PC-9 (cell line): ENCODE measurements at places on chromosomes 12 and 14.

GRCh38 chr12:101719566-101719965, 19.7 kb downstream of the SYCP3 start:
- no peak for DNase-seq

DNA sequence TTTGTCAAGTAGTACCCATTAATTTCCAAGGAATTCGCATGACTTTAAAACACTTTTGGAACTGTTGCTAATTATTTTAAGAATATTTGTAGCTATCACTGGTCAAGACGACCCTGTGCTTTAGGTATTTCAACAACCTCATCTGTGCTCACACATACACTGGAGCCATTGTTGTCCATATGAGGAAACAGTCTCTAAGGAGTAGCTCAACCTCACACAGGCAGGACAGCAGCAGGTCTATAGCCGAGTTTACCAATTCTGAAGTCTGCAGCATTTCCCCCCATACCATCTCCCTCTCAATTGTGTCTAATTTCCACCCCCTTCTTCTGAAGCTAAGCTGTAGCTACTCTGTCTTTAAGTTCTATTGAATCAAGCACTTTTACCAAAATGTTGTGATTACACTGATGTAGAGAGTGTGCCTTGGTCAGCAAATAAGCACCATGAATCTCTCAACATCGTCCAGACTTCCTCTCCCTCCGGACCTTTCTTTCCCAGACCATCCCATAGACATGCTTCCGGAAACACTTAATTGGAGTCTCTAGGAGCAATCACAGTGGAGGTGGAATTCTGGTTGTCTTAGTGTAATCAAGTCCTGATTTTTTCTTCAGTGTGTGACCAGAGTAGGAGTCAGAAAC, 48.5 kb upstream of the NUAK1 start:
- DNase-seq, result no peak

GRCh38 chr12:55065535-55065934, 45.8 kb downstream of the NEUROD4 start:
- DNase-seq, result no peak

DNA sequence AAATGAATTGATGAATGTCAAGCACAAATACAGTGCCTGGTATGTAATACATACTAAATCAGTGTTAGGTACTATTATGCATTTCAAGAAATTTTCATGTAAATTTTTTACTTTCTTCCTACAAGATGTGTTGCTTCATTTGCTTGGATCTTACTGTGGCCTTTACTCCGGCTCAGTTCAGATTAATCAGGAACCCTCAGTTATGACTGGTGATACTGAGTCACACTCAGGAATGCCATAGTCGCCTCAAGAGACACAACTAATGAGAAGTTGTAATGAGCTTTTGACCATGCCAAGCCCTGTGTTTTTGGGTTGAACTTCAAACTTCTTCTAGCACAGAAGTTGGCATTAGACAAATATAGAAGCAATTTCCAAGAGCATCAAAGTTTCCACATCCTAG, 96.0 kb downstream of the TGFB3 start:
- DNase-seq, result no peak

GRCh38 chr12:66197495-66197921, 8.5 kb downstream of the IRAK3 start:
- DNase-seq, result no peak

DNA sequence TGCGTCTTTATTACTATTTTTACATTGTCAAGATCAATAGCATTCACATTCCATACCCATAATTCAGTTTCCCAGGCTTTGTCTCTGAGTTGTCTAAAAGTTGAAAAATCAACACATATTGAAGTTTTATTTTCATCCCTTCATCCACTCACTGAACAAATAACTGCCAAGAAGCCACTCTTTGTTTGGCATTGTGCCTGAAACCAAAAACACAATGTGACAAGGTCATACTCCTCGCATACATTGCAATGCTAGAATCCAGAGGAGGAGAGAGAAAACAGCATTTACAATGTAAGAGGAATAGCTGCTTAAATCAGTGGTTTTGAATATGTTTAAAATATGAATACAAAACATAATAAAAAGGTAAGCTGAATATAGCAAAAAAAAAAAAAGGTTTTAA, 71.8 kb downstream of the CCDC60 start:
- DNase-seq, result no peak

- DNase-seq, result no peak
Measured at GRCh38 chr12:113315358-113315757, 19.6 kb downstream of the SLC8B1 start.

DNA sequence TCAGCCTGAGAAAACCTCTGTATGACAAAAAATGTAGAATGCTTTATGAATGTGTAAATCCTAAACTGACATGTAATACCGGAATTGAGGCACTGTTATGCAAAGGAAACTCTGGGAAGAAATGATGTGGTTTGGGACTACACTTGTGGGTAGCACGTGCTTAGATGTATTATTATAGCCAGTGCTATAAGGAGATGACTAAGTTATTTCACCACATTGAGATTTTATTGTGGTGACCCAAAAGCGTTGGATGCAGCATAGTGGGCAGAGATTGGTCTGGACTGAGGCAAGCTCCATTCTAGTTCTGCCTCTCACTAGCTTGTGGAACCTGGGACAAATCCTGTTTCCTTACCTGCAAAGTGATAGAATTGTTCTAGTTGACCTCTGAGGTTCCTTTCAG, 172.2 kb downstream of the SNAPC1 start:
- DNase-seq, result peak; percentile 48

DNA sequence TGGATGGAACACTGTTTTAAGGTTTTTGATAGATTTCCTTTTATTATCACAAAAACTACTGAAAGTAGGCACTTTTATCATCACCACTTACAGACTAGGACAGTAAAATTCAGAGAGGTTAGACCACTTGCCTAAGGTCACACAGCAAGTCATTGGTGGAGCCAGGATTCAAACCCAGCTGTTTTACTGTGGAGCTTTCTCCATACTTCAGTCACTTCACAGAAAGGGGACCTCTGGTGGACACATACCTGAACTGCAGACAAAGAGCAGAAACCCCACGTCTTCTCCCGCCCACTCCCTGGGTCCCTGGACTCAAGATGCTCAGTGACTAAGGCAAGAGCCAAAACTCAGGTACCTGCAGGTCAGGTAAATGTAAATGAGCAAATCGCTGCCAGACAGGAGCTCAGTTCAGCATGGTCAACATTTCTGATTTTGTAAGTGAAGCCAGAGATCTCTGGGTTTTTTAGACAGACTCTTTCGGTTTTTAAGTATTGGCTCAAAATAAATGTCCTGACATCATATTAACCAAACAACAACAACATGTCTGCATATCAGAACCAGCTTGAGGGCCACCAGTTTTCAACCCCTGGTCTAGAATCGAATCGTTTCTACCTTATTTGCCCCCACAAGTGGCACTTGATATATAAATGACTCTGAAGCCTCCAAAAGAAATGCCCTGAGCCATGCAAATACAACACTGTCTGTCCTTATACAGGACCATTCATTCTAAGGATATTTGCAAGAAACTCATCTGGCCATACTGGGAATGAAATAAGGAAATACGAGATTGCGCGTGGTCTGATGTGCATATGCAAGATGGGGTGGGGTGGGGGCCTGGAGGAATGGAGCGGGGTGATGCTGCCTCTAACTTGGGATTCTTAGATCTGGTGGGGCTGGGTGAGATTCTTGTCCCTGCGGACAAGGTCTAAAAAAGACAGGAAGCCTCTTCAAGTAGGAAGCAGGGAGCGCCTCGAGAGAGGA, 110.9 kb downstream of the KSR2 start:
- DNase-seq, result peak; percentile 34

DNA sequence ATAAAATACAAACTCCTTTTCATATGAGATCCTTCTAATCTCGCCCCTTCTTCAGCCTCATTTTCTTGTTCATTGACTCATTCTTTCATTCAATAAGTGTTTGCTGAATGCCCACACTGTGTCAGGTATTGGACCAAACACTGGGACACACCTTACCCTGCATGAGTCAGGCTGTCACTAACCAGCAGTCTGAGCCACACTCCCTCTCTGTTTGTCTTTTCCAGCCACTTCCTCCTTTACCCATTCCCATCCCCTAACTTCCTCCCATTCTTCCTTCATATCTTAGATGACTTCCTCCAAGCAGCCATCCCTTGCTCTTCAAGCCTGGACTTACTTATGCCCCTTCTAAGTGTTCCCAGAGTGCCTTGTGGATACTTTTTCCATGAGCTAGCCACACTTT, 27.0 kb upstream of the HIF1A start:
- peak; percentile 18 for DNase-seq

- no peak for DNase-seq
Measured at GRCh38 chr12:109378569-109378968, 30.9 kb downstream of the MYO1H start.

GRCh38 chr12:69608114-69608513, 2.6 kb downstream of the LRRC10 start:
- DNase-seq, result no peak

DNA sequence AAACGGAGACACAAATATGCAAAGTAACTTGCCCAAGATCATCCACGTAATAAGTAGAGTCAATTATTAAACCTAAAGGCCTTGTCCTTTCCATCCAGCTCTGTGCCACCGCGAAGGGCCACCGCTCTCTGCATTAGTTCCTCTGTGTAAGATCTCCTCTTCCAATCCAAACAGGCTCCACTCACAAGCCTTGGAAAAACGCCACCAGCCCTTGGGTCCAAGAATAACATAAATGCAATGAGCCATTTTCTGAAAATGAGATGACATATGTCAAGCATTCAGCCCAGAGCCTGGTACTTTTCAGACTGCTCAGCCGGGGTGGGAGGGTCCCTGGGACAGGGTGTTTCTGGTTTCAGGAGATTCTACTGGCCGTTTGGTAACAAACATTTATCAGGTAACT, 30.0 kb downstream of the DGLUCY start:
- DNase-seq, result no peak

DNA sequence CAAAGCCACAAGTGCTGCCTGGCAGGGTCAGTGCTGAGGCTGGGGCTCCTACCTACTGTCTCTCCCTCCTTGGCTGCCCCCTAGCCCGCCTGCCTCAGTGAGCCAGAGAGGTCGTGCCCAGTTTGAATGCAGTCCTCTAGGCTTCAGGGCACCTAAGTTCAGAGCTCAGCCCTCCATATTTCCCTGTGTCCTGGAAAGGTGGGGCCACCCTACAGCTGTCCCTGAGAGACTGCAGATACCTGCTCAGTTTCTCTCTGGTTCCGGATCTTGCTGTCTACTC, 142.6 kb downstream of the CALM1 start:
- DNase-seq, result no peak

GRCh38 chr12:65464930-65465329, 186.4 kb downstream of the MSRB3 start:
- no peak for DNase-seq

DNA sequence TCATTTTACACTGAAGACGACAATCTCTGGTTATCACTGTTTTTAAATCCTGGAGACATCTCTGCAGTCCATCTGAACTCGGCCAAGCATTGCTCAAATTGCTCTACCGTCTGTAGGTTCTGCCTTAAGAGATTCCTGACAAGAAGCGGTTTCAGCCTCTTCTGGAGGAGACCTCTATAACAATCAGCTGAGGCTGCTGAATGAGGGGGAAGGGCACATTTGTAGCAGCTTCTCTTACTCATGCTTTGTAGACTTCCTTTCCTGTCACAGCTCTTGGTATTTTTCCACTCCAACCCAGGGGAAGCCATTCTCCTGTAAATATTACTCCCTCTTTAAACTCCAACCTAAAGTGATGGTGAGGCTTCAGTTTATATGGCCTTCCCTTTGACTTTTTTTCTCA, 3.0 kb downstream of the ARG2 start:
- no peak for DNase-seq

DNA sequence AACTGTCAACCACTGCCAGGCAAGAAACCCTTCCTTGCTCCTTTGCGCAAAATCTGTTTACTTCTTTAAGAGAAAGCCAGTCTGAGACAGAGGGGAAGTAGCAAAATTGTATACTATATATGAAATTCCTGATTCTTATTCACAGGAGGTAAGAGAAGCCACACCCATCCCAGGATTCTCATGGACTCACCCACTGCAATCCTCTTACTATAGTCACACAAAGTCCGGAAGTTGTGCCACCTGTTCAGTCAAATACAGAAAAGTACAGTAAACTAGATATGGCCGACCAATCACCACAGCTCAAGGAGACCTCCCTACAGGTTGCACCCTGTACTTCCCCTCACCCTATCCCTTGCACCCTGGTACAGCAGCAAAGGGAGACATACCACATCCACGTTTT, 2.9 kb downstream of the PRMT5 start:
- peak; percentile 70 for DNase-seq

GRCh38 chr14:33720284-33720787, 230.5 kb downstream of the EGLN3 start:
- DNase-seq, result no peak

GRCh38 chr14:53842938-53843337, 113.7 kb downstream of the BMP4 start:
- DNase-seq, result peak; percentile 73

GRCh38 chr12:91053951-91054715, 3.7 kb downstream of the KERA start:
- no peak for DNase-seq

GRCh38 chr14:74299061-74299545, 3.6 kb downstream of the ABCD4 start:
- no peak for DNase-seq

GRCh38 chr12:40263616-40264409, 39.0 kb downstream of the LRRK2 start:
- DNase-seq, result no peak

- DNase-seq, result no peak
Measured at GRCh38 chr14:75702122-75702521, 41.1 kb downstream of the TTLL5 start.

GRCh38 chr14:68794130-68794850, 1.4 kb upstream of the ZFP36L1 start:
- peak; percentile 83 for DNase-seq

DNA sequence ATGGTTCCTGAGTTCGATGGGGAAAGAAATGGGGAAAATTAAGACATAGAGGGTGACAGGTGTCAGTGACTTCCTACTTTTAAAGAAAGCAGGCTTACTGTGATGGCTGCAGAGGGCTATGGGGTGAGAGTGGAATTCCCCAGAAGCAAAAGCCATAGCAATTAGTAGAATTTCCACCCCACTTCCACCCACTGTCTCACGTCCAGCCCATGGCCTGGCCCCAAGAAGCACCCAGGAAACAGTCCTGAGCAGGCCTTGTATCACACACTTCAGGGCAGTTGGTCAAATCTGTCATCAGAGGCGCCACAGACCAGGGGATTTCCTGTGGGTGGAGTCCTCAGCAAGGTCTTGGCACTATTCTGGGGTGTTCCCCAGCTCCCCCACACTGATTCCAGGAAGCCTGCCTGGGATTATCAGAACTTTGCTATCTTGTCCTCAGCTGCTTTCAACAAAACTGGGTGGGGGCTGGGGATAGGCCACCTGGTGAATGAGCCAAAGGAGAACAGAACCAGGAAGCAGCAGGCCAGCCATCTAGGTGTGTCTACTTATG, 120.1 kb upstream of the CCND2 start:
- DNase-seq, result no peak

DNA sequence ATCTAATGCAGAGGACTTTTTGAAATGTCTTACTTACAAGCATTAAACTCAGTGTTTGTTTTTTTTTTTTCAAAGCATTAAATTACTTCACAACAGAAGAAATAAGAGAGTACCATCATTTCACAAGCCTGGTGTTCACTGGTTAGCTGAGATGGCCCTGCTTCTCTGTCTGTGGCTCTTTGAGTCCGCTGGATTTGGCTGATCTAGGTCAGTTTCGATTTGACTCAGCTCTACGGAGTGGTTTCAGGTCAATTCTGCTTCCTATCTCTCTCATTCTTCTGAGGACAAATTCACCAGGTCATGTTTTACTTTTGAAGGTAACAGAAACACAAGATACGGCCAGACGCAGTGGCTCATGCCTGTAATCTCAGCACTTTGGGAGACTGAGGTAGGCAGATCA, 1066.1 kb downstream of the FLRT2 start:
- DNase-seq, result no peak

- DNase-seq, result no peak
Measured at GRCh38 chr12:24822121-24822899, 126.6 kb downstream of the BCAT1 start.
